ENCODE measurements at places on chromosomes 6 and 20.

DNA sequence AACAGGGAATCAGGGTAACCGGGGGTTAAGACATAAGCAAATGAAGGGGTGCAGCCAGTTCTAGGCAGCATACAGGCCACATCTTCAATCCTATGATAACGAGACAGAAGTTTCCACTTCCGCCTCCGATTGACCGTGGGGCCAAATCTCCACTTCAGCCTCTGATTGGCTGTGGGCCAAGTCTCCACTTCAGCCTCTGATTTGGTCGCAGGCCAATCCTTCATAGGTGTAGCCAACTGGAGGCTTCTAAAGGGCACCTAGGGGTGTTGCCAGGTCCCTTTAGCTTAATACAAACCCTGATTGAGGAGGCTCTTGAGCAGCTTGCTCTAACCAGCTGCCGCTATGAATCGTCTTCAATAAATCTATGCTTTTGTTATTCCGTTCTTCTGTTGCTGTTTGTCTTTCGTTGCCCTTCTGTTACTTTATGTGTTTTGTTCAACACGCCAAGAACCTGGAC lies 2.1 kb upstream of the ERGIC3 start:
- no peak for DNase-seq

- DNase-seq = no peak
These were observed 71.0 kb downstream of the FUT9 start for GRCh38 chr6:96086745-96087144.

DNA sequence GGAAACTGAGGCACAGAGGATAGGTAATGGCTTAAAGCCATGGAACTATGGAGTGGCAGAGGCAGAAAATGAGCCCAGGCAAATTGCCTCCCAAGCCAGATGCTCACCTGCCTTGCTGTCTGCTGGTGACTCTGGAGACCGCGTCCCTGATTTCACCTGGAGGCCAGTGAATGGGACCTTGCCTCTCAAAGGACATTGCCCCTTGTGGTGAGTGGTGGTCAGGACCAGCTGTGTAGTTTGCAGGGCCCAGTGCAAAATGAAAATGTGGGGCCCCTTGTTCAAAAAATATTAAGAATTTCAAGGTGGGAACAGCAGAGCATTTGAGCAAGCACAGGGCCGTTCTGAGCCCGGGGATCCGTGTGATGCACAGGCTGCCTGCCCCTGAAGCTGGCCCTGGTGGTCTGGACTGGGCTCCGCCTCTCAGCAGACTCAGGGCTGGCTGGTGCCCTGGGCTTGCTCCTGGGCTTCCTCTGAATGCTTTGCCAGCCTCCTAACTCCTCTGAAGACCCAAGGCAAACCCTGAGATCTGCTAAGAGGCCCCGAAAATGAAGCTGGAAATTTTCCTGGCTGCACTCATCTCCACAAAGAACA lies 19.8 kb upstream of the KCNG1 start:
- DNase-seq = peak; percentile 44

DNA sequence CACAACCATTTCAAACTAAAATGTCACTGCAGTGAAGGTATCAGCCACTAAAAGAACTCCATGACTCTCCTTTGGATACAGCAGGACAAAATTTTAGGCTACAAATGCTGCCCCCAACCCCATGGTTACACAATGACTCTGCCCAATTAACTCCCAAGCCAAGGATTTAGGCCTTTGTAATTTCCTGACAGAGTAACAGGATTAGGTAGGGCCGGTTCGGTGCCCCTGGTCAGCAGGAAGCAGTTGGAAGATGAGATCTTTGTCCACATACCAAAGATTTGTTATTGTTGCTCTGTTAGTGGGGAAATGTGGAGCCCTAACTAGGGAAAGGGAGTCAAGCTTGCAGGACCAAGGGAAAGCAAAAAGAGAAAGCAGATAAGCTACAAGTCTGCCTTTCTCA lies 26.7 kb upstream of the RIPK1 start:
- DNase-seq = no peak

DNA sequence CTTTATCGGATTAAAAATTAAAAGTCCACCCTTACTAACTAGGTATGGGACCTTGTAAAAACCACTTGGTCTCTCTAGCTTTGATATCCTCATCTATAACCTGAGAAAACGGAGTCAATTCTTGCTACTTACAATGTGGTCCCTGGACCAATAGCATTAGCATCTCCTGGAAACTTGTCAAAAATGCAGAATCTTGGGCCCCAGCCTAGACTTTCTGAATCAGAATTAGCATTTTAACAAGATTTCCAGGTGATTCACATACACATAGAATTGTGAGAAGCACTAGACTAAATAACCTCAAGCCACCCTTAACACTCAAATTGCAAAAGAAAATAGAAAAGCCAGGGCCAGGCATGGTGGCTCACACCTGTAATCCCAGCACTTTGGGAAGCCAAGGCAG lies 96.6 kb downstream of the RNGTT start:
- no peak for DNase-seq

- no peak for DNase-seq
These were observed 7.9 kb downstream of the ADRM1 start for GRCh38 chr20:62310757-62311121.

DNA sequence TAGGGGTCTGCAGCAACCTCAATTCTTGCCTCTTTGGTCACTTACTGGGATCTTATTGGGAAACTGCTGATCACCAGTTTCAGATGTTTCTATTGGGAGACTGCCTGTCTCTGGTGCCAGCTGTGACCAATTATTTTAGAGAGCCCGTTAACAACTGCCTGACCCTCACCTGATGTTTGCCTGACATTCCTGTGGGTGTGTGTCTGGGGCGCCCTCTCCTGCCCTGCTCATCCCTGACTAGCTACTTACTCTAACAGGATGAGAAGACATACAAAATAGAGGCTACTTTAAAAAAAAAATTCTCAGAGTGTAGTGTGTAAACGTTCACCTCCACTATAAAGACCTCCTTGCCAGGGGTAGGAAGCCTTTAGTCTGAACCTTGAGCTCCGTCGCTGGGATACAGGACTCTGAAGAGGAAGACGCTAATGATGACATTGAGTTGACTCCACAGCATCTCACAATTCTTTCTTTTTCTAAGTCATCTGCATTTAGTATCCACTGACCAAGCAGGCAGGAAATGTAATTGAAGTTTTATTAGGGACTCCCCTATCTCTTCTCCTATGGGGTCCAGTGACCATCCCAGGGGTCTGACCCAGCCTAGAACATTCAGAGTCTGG lies 54.6 kb upstream of the DDR1 start:
- DNase-seq = no peak

DNA sequence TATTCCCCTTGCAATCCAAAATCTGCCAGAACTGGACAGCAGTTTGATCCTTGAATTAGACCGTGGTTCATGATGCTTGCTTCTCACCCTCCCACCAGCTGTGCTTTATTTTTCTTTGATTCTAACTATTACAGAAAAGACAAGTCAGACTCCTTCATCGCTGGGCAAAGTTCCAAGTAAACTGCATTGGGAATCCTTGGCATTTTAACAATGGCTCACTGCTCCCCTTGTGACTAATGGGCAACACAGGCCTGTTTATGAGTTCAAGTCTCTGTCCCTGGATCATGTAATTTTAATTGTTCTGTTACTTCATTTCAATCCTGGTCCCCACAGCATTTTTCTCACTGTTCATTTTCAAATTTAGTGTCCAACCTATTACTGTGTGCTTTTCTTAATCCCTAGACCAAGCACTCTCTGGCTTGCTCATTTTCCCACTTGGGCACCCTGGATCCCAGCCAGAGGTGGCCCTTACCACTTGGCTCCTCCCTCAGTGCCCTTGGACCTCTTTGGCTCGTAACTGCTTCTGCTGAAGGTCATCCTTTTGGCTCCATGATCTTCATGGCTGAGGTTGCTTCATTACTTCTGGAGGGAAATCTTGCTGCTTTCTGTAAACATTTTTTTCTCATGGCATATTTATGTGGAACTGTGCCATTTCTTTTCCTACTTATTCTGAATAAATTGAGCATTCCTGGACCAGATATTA lies 32.8 kb downstream of the PSMB9 start:
- peak; percentile 83 for DNase-seq

DNA sequence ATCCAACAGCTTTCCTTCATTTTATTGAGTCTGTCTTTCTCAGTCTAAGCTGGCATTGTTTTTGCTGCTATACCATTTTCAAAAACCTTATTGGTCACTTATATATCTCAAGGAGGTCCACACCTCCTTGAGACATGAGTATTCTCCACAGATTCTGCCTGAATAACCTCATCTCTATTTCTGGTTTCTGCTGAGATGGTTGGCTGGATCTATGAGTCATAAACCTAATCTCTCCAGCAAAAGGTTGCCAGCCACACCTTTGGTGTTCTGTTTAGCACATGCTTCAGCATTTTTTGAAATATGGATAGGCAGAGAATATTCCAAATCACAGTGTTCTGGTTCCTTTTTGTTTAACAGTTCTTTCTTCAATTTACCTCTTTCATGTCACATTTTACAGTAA lies 40.8 kb upstream of the TMEM244 start:
- peak; percentile 23 for DNase-seq

DNA sequence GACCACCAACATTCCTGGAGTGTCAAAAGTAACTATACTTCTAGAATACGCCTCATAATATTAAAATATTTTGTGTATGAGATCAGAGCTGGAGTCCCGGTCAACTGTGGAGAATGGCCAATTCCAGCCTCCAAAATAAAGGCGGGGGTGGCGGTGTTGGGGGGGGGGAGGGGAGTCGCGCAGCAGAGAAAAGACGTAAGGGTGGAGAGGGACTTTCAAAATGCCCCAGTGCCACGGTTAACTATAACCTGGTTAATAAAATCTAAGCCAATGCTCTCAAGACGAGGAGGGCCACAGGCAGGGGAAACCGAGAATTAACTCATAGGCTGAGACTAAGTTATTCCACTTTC lies 1.3 kb downstream of the NUP153 start:
- DNase-seq = peak; percentile 89

- no peak for DNase-seq
These were observed 18.5 kb upstream of the SLC22A2 start for GRCh38 chr6:160277144-160277543.

DNA sequence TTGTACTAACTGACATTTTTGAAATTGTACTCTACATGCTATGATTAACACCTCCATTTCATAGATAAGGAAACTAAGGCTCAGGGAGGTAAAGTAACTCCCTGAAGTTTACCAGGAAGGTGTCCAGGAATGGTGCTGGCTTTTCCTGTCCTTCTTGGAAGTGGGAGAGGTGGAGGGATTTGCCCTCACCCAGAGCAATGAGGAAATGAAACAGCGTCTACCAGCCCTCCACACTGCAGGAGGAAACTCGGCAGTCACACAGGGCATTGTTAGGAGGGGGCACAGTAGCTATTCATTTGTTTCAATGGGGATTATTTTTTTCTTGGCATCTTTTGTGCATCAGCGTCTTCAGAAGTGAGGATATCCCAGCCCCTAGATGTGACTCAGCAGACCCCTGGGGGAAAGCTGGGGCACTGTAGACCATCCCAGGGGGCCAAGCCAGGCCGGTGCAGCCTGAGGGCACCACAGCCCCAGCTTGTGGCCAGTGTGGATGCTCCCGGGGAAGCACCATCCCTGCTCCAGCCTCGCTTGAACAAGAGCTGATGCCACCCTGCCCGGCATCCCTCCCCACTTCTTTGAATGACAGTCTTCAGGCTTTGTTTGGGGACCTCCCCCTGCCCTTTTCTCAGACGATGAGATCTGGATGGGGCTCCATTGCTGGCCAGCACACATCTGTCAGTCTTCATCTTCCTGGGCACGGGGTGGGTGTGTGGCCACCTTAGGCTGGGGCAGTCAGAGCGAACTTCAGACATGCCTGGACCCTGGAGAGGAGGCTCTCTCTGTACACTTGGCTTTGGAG lies 224.4 kb upstream of the PMEPA1 start:
- no peak for DNase-seq

DNA sequence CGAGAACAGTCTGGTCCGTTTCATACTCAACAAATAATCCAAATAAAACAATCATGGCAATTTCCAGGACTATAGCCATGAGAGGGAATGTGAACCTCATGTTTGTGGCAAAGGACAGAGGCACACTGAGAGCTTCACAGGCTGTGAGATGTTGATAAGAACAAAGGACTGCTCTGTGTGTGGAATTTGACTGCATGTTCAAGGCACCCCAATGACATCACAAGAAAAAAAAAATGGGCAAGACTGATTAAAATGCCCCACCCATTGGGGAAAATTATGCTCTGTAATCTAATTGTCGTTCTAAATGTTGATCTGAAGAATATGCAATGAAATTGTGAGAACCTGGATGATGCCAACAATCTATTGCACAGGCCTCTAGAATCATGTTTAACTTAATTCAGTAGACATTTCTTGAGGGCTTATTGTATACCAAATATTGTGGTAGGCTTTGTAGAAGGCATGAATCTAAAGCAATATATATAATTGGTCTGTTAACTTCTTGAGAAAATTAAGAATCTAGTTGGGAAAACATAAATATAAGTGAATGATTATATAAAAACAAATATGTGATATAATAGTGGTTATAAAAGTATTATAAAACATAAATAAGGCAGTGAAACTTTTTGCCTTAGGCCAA lies at the start of gene RHAG:
RHAG (minus strand) TSS at position 127 of the 637 bp plus-strand sequence; CDS start at position 100, 27 bp downstream.
- no peak for DNase-seq

GRCh38 chr20:32681175-32682084 lies 7.7 kb upstream of the C20orf203 start:
- DNase-seq = peak; percentile 47

- DNase-seq = no peak
These were observed 50.3 kb upstream of the TXNDC5 start for GRCh38 chr6:7960848-7961247.

GRCh38 chr20:50496773-50497385 lies 13.3 kb upstream of the PTPN1 start:
- DNase-seq = peak; percentile 89

- DNase-seq = no peak
These were observed 63.3 kb upstream of the EXOC2 start for GRCh38 chr6:756224-756623.

DNA sequence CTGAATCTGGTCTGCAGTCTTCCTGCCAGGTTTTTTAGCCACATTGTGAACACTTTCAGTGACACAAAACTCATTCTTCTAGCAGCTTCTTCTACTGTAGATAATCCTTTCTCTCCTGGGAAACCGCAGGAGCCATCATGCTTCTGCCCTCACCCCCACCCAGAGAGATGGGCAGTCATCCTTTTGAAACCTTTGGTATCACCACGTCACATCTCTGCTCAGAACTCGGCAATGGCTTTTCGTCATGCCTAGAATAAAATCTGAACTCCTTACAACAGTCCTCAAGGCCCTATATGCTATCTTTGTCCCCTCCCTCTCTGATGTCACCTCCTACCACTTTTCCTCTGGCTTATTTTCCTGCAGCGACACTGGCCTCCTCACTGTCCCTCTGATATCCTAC lies 46.4 kb upstream of the ZNFX1 start:
- DNase-seq = no peak

- no peak for DNase-seq
These were observed 30.3 kb upstream of the HBS1L start for GRCh38 chr6:135084916-135085269.

GRCh38 chr20:46967646-46968045 lies 73.0 kb downstream of the EYA2 start:
- DNase-seq = no peak

- DNase-seq = peak; percentile 65
These were observed 90.9 kb downstream of the FOXO3 start for GRCh38 chr6:108651340-108652227.

GRCh38 chr6:157162766-157163433 lies 160.4 kb downstream of the TMEM242 start:
- DNase-seq = no peak
